ENCODE measurements at places on chromosomes 3 and 15.

GRCh38 chr3:103644450-103644849, 1209.6 kb downstream of the ZPLD1 start:
- no peak for DNase-seq

GRCh38 chr3:22098021-22098420, 347.0 kb upstream of the ZNF385D start:
- DNase-seq: no peak

GRCh38 chr3:187021748-187022402, 91.5 kb downstream of the ST6GAL1 start:
- no peak for DNase-seq

- DNase-seq: no peak
Observed at GRCh38 chr3:57949344-57949743, 58.9 kb upstream of the FLNB start.

- DNase-seq: no peak
Observed at GRCh38 chr3:194761384-194761783, 75.7 kb downstream of the FAM43A start.

- no peak for DNase-seq
Observed at GRCh38 chr3:5458526-5458925, 271.0 kb downstream of the EDEM1 start.

GRCh38 chr3:175238801-175239200, 379.7 kb downstream of the NAALADL2 start:
- no peak for DNase-seq

DNA sequence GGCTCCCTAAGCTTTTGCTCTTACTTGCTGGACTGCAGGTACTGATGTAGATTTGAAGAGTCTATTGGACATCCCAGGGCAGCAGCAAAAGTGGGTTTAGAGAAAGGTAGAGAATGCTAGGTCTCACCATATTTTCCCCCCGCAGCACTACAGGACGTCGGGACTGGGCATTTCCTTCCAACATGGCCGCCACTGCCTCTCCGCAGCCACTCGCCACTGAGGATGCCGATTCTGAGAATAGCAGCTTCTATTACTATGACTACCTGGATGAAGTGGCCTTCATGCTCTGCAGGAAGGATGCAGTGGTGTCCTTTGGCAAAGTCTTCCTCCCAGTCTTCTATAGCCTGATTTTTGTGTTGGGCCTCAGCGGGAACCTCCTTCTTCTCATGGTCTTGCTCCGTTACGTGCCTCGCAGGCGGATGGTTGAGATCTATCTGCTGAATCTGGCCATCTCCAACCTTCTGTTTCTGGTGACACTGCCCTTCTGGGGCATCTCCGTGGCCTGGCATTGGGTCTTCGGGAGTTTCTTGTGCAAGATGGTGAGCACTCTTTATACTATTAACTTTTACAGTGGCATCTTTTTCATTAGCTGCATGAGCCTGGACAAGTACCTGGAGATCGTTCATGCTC, 11.2 kb downstream of the CYP8B1 start:
- no peak for DNase-seq

- DNase-seq: no peak
Observed at GRCh38 chr15:68515371-68516095, 63.3 kb upstream of the CORO2B start.

DNA sequence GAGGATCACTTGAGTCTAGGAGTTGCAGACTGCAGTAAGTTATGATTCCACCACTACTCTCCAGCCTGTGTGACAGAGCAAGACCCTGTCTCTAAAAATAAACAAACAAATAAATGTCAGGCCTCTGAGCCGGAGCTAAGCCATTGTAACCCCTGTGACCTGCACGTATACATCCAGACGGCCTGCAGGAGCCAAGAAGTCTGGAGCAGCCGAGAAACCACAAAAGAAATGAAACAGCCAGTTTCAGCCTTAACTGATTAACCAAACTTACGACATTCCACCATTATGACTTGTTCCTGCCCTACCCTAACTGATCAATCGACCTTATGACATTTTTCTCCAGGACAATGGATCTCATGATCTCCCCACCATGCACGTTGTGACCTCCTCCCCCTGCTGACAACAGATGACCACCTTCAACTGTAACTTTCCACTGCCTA, 32.5 kb upstream of the ZKSCAN7 start:
- DNase-seq: no peak

GRCh38 chr3:52302426-52303145, 13.5 kb upstream of the DNAH1 start:
- no peak for DNase-seq

GRCh38 chr3:24850245-24850644, 355.6 kb upstream of the THRB start:
- no peak for DNase-seq

DNA sequence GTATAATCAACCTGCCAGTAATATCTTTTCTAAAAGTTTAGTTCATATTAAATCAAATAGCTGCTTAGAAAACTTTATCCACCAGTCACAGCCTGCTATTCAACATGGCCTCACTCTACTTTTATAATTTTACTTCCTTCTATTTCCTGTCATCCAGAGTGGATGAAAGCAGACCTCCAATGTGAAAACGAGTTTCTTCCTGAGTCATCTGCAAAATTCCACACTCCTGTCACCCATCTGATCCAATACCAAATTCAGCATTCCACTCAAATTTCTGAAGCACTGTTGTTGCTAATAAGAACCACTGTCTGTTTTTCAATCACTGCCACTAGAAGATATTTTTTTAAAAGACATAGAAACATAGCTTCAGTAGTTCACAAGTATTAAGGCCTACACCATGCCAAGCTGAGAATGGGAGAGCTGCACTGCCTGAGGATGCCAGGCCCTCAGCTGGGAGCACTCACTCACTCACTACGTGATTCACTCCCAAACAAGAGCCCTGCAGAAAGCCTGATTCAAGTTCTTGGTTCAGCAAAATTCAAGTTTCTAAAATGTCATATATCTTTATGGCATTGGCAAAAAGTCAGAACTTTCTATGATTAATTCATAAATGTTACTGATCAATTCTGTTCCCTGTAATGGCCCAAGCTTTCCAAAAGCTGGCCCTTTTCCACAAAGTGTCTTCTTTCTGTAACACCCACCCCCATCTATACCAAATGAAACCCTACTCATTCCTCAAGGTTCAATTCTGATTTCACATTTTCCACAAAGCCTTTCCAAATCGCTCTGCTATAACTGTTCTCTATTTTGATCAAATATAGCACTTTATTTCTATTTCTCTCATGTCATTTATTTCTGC, 82.9 kb downstream of the FSIP1 start:
- DNase-seq: no peak

GRCh38 chr3:170751899-170752293, 118.1 kb downstream of the RPL22L1 start:
- no peak for DNase-seq

GRCh38 chr3:37129871-37130270, 44.5 kb downstream of the LRRFIP2 start:
- DNase-seq: no peak

DNA sequence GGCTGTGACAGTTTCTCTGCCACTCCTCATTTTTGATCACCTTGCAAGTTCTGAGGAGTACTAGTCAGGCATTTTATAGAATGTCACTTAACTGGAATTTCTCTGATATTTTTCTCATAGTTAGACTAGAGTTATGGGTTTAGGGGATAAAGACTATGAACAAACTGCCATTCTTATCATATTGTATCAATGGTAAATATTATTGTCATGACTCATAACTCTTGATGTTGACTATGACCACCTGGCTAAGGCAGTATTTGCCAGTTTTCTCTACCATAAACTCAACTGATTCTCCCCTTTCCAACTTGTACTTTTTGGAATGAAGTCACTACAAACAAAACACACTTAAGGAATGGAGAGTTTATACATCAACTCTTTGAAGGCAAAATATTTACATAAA, 22.7 kb upstream of the OR5K1 start:
- no peak for DNase-seq

GRCh38 chr3:151265166-151265565, 13.2 kb downstream of the P2RY14 start:
- no peak for DNase-seq

GRCh38 chr3:29718661-29719065, 437.8 kb downstream of the RBMS3 start:
- no peak for DNase-seq

DNA sequence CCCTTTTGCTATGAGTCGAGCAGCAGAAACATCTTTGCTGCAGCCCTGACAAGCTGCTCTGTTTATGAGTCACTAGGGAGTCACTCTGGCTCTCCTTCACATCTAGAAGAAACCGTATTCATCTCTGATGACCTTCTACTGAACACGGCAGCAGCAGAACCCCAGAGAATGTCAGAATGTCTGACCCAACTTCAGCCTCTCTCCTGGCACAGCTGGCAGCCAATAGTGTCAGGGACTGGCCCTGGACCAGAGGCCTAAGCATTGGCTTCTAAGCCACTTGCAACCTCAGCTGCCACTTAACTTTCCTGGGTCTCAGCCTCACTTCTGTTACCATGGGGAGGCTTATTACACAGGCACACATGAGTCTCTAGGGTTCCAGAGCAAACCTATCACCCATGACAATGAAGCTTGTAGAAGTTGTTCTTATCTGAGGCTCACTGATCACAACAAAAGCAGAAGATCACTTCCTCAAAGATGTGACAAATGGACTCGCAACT, 184.1 kb upstream of the TLE3 start:
- DNase-seq: no peak

- no peak for DNase-seq
Observed at GRCh38 chr3:141556034-141556433, 69.2 kb downstream of the RASA2 start.

GRCh38 chr15:62391641-62392262, 226.7 kb upstream of the C2CD4B start:
- DNase-seq: no peak

DNA sequence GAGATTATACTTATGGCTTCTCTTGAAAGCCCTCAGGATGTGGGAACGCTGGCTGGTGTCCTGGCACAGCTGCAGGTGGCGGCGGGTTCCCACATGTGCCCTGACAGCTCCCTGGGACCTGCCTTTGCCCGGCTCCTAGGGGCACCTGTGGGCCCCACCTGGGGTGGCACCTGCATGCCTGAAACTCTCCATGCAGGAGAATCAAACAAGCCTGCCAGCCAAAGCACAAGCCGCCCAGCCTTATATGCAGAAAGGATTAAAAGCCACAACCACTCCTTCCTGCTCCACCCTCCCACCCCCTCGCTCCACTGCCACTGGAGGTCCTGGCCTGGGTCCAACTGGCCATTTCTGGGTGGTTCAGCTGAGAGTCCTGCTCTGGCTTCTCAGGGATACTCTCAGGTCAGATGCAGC, 18.1 kb downstream of the TRPM1 start:
- no peak for DNase-seq

DNA sequence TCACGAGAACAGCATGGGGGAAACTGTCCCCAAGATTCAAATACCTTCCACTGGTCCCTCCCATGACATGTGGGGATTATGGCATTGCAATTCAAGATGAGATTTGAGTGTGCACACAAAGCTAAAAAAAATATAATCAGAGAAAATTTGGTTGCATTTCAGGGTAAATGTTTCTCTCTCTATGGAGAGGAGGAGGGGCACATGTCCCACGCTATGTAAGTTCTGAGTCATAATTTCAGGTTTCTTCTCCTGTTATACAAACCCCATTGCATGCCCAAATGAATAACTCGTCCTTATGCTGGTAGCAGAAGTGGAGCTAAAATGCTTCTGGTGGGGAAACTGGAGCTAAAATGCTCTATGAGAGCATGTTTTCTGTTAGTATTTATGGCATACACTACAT, 209.7 kb upstream of the DCBLD2 start:
- DNase-seq: no peak

DNA sequence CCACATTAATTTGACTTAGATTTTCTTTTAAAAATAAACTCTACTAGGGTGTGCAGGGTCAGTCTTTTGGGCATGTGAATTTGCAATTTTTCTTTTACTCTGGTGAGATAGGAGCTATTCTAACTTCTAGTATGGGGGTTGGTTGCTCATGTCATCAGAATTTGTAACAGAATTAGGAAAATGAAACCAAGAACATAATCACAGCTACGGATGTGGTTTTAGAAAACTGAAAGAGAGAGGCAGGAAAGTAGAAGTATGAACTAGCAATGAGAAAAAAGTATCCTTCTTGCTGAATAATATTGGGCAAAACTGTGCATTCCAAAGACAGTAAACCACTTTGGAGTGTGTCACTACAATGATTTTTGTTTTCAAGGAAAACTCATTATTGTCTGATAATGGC, 43.3 kb downstream of the ADPGK start:
- DNase-seq: no peak

All from naive thymus-derived CD8-positive, alpha-beta T cell (primary cell).